Hypothalamus (tissue), 51 donors: ENCODE measurements at places on chromosomes 1 and 21.
A peak's percentile ranks its signal among the peaks of the same experiment; 100 is the strongest.

GRCh38 chr21:17146426-17146825, 366.4 kb upstream of the CXADR start:
- no peak for DNase-seq

DNA sequence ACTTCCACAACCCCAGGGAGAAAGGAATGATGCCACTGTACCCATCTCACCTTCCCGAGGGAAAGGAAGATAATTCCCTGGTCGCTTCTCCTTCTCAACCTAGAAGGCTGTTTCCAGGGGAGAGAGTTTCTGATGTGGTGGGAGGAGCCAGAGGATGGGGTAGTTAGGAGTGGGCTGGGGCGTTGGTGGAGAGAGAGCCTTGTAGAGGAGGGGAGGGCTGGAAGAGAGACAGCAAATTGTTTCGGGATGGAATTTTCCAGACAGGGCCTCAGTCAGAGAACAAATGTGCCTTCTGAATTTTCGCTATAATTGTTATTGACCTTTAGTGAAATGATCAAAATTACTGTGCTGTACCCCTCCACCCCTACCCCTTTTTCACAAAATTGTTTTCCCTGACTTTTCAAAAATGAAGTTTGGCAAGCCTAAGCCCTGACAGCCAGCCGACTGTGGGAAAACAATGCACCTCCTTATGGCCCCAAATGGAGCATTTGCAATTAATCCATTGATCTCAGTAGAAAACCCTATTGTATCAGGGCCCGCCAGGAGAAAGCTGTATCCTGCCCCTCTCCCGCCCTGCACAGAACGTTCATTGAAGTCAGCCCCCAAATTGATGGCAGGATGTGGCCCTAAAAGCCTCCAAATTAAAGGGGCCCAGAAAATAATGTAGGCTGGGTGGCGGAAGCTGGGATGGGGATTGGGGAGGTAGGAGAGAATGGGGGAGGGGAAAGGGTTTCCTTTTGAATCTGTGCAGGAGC, 69.1 kb upstream of the JUN start:
- peak; percentile 11 for DNase-seq

GRCh38 chr1:164625004-164625617, 66.1 kb downstream of the PBX1 start:
- DNase-seq: no peak

- DNase-seq: no peak
Measured at GRCh38 chr21:39681845-39682244, 63.1 kb upstream of the IGSF5 start.

GRCh38 chr1:22457836-22458235, 6.2 kb downstream of the ZBTB40 start:
- DNase-seq: no peak

GRCh38 chr1:154852845-154853244, 17.2 kb downstream of the KCNN3 start:
- DNase-seq: no peak

DNA sequence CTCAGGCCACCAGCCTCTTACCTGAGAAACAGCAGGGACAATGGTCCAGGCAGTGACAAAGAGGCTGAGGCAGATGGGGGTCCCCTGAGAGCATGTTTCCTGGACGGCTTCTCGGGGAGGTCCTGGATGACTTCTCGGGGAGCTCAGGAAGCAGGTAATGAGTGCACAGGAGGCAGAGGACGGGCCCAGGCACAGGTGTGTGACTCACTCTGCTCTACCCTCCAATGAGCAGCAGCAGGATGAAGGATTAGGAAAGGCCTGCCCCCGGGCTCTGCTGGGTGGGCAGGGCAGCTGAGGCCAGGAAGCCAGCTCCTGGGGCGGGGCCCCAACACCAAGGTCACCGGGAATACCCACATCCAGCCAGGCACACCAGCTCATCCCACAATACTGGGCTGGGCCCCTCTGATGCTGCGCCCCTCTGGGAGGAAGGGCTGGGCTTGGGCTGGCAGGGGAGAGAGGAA, 17.2 kb upstream of the PTAFR start:
- no peak for DNase-seq

DNA sequence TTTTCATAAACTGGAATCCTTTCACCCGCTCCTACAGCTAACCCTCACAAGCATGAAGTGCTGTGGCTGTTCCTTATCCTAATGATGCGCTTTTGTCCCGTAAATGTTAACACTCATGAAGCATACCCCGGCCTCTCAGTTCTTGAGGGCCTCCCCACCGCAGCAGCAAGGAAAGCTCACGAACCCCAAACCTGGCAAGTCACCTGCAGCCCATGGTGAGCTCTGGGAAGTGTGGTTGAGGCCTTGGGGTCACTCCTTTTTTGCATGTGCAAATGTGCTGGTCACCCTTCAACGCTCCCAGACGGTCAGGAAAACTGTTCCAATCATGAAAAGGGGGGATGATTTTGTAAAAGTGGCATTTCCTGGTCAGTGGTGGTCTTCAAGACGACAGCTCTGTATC, 124.6 kb downstream of the PRDM2 start:
- no peak for DNase-seq

GRCh38 chr1:226696547-226696946, 42.5 kb downstream of the ITPKB start:
- no peak for DNase-seq

GRCh38 chr1:32963746-32964460, 706 bp downstream of the RNF19B start:
- DNase-seq: no peak

DNA sequence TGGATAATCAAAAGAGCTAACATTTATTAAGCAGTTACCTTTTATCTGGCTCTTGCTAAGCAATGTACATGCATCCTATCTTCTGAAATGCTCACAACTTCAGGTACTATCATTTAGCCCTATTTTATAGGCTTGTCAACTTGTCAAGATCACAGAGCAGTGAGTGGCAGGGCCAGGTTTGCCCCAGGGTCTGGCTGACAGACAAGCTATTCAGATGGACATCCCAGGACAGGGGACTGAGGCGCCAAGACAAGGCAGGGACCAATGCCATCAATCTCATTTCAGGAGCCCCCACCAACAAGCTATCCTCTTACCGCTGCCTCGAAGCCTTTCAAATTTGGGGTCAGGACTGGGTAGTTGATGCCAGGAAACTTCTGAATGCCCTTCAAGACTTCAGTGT, 8.9 kb downstream of the HMGCL start:
- DNase-seq: no peak

DNA sequence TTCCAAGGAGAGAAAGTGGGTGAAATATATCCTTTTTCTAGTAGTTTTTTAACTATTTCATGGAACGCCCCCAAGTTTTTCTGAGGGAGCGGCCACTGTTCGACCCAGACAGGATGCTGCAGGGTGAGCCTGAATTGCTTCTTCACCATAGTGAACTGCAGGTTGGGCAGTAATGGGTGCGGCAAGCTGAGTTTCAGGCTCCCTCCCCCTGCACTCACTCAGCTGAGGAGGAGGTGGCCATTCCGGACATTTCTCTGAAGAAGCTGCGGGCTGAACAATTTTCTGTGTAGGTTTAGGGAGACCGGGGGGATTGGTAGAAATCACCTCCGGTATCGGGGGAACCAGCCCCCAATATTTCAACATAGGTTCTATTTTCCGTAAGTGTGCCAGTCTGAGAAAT, 8.2 kb downstream of the DAP3 start:
- no peak for DNase-seq

DNA sequence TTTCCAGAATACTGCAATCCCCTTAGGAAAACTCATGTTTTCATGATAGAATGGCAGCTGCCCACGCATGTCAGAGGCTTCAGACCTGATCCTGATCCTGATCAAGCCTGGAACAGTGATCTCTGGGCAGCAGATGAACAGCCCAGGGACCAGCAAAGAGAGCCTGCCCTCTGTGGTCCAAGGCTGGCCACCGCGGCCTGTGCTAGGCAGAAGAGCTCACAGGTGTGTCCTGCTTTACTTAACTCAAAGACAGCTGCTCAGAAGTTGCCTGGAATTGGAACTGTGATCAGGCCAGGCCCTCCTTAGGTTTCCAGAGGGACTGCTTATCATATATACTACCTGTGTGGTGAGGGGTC, 21.2 kb upstream of the BCAR3 start:
- no peak for DNase-seq

DNA sequence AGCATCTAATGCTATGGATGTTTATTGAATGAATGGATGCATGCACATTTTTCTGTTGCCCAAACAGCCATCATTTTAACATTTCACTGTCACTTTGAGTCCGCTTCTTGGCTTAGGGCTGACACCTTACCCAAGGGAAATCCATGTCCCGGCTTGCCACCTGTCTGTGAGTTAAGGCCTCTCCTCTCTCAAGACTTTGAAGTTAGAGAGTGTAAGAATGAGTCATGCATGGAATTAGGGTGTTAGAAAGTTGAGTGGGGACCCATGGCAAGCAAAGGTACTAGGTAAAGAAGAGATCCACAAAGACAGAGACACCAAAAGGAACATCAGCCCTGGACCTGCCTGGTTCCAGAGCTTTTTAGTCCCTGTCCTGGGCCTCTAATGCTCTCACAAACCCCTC, 35.1 kb downstream of the ATP1A1 start:
- DNase-seq: no peak

DNA sequence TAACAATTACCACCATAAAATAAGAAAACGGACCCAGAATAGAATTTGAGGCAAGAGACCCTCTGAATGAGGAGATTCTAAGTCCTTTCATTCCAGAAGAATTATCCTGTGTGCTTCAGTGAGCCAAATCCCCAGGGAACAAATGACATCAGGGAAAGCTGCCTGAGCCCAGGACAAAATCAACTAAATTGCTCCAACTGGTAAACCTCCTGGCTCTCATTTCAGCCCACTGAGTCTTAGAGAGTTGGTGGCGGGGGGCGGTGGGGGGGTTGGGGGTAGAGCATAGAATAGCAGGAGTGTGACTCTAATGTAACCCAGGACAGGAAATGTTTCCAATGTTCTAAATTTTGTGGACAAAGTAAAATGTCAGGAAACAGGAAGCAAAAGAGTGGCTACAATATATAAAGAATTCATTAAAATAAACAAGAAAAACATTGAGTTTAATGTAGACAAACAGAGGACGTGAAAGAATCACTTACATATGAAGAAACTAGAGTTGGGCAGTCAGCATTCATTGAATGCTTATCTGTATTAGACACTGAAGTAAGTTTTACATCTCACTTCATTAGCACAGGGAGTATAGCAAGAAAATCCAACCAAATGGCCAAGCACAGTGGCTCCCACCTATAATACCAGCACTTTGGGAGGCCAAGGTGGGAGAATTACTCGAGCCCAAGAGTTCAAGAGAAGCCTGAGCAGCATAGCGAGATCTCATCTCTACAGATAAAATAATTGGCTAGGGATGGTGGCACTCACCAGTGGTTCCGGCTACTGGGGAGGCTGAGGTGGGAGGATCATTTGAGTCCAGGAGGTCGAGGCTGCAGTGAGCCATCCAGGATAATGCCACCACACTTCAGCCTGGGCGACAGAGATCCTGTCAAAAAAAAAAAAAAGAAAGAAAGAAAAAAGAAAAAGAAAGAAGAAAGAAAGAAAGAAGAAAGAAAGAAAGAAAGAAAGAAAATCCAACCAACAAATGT, 75.1 kb downstream of the DHRS3 start:
- no peak for DNase-seq

DNA sequence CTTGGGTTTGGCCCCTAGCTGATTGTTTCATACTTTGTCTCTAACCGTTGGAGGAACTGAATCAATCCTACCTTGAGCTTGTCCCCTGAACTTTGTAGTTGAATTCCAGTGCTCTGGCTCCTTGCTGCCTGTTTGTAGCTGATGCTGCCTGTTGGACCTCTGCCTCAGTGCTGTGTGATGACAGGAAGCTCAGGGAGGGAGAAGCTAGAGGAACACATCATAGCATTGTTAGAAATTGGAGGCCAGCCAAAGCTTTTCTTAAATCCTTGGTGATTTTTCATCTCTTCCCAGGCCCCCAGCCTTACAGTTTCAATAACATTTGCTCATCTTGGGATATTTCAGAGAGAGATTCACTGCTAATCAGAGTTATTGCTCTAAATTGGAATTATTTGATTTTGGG, 34.0 kb downstream of the MACF1 start:
- no peak for DNase-seq

- no peak for DNase-seq
Measured at GRCh38 chr1:75579046-75579445, 31.9 kb downstream of the SLC44A5 start.

GRCh38 chr1:212701910-212702309, 2.3 kb upstream of the BATF3 start:
- no peak for DNase-seq

- no peak for DNase-seq
Measured at GRCh38 chr1:177077006-177077405, 87.5 kb downstream of the ASTN1 start.

DNA sequence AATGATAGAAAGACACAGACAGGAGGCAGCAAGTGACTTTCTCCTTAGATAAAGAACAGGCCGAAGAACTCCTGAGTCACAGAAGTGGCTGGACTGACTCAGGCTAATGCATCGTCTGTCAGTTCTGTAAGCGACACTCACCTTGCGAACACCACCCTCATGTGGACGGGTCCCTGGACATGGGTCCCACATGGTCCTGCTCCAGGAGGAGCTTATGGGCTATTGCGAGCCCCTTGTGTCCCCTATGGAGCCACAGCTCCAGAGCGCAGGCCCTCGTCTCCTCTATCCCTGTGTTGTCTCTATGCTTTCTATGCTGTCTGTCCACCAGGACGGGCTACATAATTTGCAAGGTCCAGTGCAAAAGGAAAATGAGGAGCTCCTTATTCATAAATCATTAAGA, 85.8 kb downstream of the TRABD2B start:
- no peak for DNase-seq

DNA sequence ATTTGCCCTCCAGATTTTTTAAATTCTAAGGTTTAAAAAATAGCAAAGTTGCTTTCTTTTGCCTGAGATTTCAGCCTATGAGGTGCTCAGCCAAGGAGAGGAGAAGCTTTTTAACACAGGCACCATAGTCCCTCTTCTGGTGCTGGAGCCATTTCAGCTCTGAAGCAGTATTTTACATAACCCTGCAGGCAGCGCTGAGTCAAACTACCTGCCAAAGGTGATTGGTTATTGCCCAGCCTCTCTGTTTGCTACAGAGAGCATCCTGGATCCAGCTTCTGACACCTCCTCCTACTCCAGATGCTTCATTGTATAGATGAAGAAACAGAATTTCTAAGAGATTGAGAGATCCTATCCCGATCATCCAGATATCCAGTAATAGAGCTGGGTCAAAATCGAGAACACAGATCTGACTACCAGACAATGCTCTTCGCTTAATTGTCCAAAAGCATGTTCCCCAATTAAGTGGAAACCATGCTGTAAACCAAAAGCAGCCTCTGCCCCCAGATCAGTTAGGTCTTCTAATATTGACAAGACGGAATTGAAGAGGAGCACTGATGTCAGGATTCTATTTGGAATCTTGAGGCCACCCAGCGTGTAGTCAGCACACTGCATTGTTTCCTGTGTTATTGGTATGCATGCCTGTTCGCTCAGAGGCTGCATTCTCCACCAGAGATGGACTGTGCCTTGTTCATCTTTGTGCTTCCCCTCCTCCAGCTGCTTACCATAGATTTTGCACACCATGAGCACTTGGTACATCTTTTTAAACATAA, 22.1 kb downstream of the RGS8 start:
- DNase-seq: no peak

DNA sequence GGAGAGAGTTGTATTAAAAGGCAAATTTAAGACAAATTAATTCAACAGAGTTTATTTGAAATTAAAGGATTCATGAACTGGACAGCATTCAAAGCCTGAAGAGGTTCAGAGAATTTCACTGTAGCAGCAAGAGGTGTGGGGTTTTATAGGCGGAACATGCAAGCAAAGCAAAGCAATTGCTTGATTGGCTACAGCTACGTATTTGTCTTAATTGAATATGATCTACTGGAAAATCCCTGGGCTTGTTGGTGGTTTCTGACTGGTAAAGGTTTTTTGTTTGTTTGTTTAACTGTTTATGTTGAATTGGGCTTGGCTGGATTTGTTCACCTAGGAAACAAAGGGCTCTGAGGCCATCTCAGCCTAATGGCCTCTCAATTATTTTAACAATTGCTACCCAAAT, 61.5 kb downstream of the KCNK1 start:
- no peak for DNase-seq
